CD14-positive monocyte (primary cell): ENCODE measurements at places on chromosomes 2 and 18.

DNA sequence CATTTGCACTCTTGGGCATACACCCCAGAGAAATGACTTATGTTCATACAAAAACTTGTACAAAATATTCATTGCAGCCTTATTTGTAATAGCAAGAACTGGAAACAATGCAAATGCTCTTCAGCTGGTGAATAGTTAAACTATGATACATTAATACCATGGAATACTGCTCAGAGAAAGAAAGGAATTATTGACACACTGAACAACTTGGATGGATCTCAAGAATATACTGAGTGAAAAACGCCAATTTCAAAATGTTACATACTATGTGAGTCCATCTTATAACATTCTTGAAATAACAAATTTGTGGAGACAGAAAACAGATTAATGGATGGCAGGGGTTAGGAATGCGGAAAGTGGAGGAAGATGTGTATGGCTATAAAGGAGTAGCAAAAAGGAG lies 17.2 kb downstream of the LNPK start:
- DNase-seq = no peak

GRCh38 chr2:213766062-213766461 lies 481.8 kb downstream of the SPAG16 start:
- no peak for DNase-seq

DNA sequence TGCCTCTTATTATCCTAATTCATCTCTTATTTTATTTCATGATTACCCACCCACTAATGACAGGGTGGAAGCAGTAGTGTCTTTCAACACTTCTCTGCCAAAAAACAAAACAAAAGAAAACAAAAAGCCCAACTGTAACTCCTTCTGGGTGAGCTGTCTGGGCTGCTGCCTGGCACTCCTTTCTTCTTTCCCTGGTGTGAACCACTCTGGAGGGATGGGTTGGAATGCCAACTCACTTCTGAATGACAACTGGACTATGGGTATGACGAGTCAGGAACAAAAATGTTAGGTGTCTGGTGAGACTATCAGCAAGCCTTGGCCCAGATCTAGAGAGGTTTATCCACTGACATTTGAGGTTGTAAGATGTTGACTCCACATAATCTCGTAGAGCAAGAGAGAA lies 88.3 kb upstream of the ITGB6 start:
- no peak for DNase-seq

DNA sequence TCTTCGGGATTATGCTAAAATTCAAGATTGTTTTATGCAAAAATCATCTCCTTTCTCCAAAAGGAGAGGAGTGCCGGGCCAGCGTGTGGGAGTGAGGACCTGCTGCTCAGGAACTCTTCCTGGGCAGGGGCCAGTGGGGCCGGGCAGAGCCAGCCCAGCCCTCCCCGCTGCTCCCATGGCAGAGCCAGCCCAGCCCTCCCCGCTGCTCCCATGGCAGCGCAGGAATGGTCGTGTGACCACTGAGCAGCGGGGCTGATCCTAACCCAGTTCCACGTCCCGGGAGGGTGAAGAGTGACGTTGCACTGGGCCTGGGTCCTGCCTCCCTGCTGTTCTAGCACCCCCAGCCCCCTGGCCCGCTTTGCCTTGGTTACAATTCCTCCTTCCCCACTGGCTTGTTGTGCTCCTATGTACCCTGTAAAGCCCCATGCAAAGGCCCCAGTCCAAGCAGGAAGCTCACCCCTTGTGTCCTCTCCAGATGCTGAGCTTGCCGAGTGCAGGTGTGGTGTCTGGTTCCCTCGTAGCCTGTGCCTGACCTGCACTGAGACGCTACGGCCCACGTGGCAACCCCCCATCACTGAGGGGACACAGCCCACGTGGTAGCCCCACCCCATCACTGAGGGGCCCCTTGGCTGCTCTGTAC lies 11.4 kb upstream of the NEU4 start:
- no peak for DNase-seq

DNA sequence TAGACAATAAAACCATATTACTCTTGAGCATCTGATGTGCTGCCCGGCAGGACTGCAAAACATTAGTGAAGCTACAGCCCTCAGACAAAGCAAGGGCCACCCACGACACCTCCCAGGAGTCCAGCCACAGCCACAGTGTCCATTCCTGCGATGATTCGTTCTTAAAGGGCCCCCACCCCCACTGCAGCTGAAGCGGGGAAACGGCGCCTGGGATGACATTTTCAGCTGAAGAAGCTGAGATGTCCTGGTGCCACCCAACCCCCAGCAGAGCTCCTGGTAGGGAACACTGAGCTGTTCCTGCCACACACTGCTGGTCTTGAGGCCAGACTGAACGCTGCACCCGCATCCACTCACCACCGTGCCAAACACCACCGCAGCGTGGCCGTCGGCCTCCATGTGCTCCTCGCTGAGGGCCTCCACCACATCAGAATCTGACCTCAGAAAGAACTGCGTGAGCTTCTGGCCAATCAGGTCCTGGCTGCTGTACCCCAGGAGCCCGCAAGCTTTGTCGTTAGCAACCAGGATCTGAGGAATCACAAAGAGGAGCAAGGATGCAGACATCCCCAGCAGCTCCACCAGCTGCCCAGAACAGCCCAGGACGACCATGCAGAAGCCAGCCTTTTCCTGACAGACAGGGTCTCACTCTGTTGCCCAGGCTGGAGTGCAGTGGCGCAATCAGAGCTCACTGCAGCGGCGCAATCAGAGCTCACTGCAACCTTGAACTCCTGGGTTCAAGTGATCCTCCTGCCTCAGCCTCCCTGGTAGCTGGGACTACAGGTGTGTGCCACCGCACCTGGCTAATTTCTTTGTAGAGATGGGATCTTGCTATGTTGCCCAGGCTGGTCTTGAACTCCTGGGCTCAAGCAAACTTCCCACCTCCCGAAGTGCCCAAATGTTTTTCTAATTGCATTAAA lies 9.5 kb downstream of the PASK start:
- DNase-seq = no peak

DNA sequence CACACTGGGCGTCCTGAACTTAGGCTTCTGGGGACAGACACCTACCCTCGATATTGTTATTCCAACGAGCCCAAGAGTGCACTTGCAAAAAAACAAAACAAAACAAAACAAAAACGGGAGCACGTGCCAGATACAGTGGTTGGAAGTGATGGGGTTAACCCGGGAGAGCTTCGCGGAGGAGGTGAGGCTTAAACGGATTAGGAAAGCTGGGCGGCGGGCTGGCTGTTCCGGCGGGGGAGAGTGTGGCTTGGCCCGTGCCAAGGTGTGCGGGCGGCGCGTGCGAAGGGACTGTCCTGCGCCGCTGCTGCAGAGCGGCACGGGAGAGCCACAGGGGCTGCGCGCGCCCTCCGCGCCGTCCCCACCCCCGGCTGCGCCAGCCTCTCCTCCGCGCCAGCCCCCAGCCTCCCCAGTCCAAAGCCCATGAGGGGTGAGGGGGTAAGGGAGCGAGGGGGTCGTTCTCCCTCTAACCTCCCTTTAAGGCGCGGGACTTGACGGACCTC lies 1.5 kb upstream of the SLC30A3 start:
- no peak for DNase-seq

GRCh38 chr18:55228707-55229106 lies 269.4 kb upstream of the CCDC68 start:
- no peak for DNase-seq
